ENCODE measurements at places on chromosomes 12 and 14.

DNA sequence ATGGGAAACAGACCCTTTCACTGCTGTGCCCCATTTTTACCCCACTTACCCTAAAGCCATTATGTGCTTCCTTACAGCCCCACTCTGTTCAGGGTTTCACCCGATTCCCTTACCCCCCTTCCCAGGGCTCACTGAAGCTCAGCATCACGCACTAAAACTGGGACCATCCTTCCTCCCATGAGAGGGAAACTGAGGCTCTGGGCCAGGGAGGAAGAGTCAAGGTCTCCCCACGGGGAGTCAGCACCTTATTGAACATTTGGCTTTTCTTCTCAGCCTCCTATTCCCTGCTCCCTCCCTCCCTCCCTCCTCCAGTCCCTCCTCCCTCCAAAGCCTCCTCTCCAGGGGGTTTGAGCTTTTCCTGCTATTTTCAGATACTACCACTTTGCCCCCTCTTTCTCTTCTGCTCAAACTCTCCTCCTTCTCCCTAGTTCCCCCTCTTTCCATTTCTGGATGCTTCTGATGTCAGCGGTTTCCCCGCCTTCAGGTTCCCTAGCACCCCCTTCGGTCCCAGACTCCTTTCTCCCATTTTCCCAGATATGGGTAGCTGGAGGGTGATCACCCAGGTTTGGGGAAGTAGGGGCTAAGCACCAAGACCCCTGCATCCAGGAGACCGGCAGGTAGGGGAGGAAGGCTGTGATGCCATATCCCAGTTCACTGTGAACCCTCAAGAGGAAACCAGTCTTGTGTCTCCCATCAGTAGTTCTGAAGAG is 960 bp downstream of the GPR162 start:
- no peak for DNase-seq

DNA sequence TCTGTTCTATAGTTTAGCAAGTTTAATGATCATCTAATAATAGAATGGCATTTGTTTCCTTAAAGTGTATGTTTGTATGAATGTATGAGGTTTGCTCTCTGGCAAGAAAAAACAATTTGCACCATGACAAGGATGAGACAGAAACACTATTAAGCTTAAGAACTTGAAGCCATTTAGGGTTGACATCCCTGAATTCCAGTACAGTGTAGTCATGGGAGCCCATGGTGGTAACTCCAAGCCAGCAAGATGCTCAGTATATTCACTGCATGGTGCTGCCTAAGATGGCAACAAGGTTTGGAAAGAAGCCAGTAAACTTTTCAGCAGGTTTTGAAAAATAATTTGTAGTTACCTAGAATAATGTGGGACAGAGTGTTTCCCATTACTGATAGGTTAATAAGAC is 158.6 kb downstream of the PRIMA1 start:
- DNase-seq, result no peak

DNA sequence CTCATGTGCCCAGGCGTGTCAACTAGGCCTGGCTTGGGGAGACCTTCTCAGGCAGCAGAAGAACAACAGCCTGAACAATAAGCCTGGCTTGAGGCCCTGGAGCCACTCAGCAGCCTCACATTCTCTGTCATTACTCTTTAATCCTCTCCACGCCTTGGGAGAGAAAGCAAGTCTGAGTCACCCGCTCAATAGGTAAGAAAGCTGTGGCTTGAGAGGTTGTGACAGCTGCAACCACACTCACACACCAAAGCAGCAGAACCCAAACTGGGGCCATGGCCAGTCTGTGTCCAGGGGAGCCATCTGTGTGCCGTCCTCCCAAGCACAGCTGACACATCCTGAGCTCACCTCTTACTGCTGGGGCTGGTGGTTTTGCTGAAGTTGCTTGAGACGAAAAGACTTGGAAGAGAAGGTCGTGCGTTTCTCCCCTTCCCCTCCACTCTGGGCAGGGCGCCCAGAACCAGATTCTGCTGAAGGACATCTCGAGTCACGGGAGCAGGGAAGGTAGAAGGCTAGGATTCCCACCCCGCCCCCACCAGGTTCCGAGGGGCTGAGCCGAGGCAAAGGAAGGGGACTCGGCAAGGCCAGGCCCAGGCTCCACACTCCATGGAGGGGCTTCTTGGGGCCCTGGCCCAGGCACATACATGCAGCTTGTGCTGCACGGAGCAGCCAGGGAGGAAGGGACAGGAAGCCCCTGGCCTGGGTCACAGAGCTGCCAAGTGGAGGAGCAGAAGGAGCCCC is 5.5 kb downstream of the TMEM63C start:
- DNase-seq, result no peak

GRCh38 chr14:100553471-100553870 is 33.7 kb downstream of the BEGAIN start:
- DNase-seq, result no peak

DNA sequence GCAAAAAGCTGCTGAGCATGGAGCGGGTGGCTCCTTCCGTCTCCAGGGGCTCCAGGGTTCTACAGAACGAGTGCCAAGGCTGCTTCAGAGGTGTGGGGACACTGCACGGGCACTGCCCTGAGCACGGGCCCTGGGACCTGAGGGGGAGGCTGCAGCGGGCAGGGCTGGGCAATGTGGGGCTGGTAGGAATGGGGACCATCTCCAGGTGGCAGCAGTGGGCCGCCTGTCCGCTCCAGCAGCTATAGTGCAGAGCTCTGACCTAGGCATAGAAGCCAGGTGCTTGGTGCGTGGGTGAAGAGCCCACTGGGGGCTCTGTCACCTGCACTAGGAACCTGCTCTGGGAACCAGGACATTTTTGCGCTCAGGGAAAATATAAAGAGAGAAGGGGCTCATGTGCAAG is 22.3 kb downstream of the HDAC7 start:
- DNase-seq, result no peak

DNA sequence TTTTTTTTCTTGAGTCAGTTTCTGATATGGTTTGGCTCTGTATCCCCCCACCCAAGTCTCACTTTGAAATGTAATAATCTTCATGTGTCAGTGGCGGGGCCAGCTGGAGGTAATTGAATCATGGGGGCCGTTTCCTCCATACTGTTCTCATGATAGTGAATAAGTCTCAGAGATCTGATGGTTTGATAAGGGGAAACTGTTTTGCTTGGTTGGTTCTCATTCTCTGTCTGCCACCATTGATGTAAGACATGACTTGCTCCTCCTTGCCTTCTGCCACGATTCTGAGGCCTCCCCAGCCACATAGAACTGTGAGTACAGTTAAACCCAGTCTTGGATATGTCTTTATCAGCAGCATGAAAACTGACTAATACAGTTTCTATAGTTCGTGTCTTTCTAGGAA is 42.9 kb downstream of the WNK1 start:
- DNase-seq, result no peak

- no peak for DNase-seq
Observed at GRCh38 chr12:95318071-95318545, 100.5 kb downstream of the VEZT start.

DNA sequence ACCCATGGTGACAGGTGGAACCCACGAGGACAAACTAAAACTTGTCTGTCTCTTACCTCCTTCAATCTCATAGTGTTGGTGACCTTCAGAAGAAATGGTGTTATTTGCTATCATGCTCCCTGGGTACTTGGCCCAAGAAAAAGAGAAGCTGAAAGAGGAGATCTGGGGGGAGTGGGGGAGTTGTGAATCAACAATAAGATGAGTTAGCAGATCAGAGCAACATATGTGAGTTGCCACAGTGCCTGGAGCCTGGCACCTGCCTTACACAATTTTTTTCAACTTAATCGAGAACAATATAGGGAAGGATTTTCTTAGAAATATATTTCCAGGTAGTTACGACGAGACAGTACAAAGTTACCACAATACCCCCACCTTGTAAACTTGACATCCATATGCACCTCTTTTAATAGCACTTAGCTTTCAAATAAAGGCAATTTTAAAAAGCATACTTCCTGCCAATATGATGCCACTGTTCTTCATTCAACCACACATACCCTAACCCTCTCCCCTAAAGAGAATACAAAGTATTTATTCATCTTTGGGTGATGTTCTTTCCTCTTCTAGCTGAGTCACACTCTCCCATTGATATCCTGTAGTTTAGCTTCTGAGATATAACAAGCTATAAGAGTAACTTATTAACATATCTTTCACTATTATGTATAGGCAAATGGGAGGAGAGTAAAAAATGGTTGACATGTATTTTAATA is 424.1 kb upstream of the OR4E1 start:
- DNase-seq, result no peak

GRCh38 chr12:57460841-57461275 is 1.3 kb downstream of the GLI1 start:
- no peak for DNase-seq

DNA sequence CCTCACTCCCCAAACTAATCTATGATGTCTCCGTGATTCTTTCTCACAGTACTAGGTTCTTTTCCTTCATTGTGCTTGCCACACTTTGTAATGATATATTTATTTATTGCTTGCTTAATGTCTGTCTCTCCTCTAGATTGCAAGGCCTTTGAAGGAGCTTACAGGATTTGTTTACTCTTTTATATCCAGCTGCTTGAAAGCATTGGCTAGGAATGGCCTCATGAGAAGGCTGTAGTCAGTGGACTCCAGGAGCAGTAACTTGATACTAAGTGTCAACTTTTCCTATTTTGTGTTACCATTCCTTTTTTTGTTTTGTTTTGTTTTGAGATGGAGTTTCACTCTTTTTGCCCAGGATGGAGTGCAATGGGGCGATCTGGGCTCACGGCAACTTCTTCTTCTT is 7.3 kb upstream of the FAM234B start:
- DNase-seq, result no peak

GRCh38 chr14:88551980-88552431 is 2.8 kb downstream of the PTPN21 start:
- no peak for DNase-seq

GRCh38 chr14:94935706-94936300 is 165.9 kb upstream of the GSC start:
- DNase-seq, result no peak

- DNase-seq, result no peak
Observed at GRCh38 chr14:36054353-36055051, 122.0 kb downstream of the PTCSC3 start.

DNA sequence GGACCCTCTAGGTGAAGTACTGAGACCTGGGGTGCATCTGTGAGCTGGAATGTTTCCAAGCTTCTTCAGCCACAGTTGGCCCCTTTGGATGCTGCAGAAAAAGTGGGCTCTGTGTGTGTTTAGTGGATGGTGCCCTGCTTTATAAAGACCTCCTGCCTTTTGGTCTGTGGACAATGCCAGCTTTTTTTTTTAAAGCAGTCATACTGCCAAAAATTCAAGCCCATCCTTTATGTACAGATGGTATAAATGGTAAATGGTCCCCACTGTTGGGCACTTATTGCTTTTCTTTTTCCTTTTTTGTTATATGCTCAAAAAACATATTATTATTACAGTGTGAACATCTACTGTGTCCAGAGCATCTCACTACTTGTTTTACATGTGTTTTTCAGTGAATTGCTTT is 81.1 kb downstream of the SMOC1 start:
- no peak for DNase-seq

GRCh38 chr12:76226397-76226796 is 121.8 kb downstream of the BBS10 start:
- DNase-seq, result no peak

- no peak for DNase-seq
Observed at GRCh38 chr12:91763654-91764370, 381.8 kb downstream of the BTG1 start.

DNA sequence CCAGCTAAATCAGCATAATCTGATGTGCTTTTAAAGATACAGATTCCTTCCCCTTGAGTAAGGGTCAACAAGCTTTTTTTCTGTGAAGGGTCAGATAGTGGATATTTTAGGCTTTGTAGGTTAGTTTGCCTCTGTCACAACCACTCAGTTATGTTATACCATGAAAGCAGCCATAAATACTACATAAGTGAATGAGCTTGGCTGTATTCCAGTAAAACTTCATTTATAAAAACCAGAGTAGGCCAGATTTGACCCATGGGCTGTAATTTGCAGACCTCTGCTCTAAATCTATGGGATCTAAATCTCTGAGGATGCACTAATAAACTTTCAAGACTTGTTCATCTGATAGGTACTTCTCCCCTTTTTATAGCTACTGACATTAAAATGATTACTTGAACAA is 47.7 kb downstream of the LEMD3 start:
- no peak for DNase-seq

DNA sequence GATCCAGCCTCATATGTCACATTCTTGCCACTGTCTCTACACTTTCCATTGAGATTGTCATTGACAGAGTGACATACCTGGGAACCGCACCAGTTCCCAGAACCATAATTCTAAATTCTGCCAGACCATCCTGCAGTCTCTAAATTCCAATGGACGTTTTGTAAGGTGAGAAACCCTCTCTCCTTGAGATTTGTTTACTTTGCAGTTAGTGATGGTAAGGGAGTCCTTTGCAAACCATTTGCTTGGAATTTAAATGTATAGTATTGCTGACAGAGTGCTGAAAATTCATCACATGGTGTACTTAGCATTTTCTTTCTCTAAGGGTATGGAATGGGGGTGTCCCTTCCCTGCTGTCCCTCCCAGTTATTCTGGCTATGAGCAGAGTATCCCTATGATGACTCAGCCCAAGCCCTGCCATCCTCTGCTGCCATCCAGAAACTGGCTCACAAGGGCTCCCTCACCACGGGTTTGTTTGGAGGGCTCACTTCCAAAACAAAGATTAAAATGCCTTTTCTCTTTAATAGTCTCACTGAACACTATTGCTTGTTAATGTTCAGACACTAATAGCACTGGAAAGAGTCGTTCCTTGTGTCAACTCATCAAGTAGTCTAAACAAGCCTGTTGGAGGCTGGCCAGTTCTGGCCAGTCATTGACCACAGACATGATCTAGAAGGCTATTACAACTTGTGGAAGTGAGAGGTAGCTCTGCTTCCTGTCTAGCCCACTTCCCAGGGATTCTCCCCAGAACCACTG is 129.0 kb upstream of the HMGA2 start:
- DNase-seq, result peak; percentile 38

DNA sequence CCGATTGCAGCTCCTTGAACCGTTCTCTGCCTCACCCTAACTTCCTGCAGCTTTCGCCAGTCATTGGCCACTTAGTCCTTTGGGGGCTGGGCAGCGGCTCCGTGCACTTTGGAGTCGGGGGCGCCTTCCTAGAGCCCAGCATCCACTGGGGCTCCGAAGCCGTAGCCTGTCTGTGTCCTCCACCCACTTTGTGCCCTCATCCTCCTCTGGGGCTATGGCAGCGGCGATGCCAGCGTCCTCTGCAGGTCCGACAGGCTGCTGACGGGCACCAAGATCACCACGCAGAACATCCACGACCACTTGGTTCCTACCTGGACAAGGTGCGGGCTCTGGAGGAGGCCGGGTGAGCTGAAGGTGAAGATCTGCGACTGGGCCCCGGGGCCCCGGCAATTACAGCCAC is 11.8 kb upstream of the A2M start:
- no peak for DNase-seq

DNA sequence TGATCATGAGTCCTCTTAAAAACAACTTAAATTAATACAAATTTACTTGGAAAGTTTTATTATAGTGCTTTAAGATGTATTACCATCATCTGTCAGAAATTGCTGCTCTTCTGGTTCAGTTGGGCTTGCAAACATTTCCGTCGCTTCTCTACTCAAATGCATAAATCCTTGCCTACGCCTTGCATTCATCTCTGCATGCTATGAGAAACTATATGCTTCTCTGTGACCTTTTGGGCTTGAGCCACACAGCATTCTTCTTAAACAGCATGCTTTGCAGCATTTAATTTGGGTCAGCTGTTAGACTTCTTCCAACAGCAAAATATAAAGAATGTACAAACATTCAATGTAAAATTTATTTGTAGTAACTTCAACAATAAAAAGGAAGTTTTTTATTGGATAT is 305.7 kb upstream of the FLRT2 start:
- no peak for DNase-seq

Measured in SW 1271 (cell line).